HEK293T (cell line): ENCODE measurements at places on chromosomes 6 and 20.

DNA sequence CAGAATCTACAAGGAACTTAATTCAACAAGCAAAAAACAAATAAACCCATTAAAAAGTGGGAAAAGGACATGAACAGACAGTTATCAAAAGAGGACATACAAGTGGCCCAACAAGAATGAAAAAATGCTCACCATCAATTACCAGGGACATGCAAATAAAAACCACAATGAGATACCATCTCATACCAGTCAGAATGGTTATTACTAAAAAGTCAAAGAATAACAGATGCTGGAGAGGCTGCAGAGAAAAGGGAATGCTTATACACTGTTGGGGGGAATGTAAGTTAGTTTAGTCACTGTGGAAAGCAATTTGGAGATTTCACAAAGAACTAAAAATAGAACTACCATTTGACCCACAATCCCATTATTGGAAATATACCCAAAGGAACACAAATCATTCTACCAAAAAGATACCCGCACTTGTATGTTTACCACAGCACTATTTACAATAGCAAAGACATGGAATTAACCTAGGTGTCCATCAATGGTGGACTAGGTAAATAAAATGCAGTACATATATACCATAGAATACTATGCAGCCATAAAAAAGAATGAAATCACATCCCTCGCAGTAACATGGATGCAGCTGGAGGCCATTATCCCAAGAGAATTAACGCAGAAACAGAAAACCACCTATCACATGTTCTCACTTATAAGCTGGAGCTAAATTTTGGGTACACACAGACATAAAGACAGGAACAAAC, 48.4 kb downstream of the RNGTT start:
- DNase-seq, result no peak

GRCh38 chr6:36692861-36693702, 4.5 kb upstream of the RAB44 start:
- DNase-seq, result no peak

DNA sequence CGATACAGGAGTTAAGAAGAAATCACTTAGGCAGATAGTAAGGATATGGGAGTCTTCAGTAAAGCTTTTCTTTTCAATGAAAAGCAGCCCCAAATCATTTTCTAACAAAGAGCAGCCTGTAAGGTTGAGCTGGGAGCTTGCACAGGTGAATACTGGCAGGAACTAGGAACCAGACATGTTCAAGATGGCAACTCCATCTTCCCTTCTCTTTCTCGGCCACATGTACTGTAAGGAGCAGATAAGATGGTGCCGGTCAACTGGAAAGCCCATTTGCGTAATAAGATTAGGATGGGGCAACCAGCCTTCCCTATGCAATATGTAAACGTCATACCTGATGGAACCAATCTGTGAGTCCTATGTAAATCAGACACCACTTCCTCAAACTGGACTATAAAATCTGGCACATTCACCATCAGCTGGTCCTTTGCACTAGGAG, 46.2 kb upstream of the RNGTT start:
- no peak for DNase-seq

GRCh38 chr6:136641873-136642465, 91.7 kb upstream of the MAP7 start:
- no peak for DNase-seq

DNA sequence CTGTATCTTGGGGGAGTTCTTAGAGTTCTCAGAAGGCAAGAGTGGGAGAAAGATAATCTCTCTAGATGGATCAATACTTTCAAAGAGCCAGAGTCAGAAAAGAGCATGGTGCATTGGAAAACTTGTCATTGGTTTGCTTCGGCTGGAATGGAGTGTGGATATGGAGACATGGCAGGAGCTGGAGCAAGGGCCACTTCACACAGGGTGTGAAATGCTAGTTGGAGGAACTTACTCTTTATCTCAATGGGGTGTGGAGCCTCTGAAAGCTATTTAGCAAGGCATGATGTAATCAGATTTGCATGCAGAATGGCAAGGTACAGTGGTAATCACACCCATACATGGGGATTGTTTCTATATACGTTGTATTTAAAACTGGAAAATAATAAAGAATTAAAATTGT, 31.5 kb upstream of the PAQR8 start:
- DNase-seq, result no peak

- DNase-seq, result no peak
Observed at GRCh38 chr6:169328112-169328801, 74.6 kb upstream of the THBS2 start.

DNA sequence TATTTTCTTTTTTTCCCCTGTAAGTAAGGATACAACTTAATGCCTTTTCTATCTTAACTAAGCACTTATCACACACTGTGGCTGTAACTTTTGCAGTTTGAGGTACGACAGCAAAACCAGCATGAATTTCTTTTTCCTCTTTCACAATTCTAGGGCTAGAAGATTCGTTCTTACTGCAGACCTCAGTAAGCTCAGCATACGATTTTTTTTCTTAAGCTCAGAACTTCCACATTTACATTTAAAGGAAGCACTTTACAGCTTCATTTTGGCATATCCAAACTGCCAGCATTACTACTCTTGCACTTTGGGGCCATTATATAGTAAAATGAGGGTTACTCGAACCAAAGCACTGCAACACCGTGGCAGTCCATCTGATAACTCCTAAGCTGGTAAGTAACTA, 889 bp upstream of the CHMP4B start:
- DNase-seq, result no peak

DNA sequence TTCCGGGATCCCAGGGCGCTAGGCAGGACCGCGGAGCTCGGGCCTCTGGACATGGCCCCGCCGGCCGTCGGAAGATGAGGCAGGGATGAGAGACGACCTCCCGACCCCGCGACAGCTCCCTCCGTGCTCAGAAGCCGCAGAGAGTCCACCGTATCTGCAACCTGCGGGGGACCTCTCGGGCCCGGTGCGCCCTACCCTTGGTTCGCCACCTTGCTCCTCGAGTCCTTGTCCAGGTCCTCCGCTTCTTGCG, 301 bp downstream of the PPP1R3D start:
- DNase-seq, result peak; percentile 19

- DNase-seq, result no peak
Observed at GRCh38 chr6:28235912-28236452, 10.9 kb downstream of the ZSCAN9 start.

GRCh38 chr20:2217857-2218539, 77.8 kb upstream of the TGM3 start:
- no peak for DNase-seq

- peak; percentile 67 for DNase-seq
Observed at GRCh38 chr6:28218312-28219248, 6.5 kb upstream of the ZSCAN9 start.

GRCh38 chr6:132998418-132998817, 184.0 kb downstream of the RPS12 start:
- no peak for DNase-seq

DNA sequence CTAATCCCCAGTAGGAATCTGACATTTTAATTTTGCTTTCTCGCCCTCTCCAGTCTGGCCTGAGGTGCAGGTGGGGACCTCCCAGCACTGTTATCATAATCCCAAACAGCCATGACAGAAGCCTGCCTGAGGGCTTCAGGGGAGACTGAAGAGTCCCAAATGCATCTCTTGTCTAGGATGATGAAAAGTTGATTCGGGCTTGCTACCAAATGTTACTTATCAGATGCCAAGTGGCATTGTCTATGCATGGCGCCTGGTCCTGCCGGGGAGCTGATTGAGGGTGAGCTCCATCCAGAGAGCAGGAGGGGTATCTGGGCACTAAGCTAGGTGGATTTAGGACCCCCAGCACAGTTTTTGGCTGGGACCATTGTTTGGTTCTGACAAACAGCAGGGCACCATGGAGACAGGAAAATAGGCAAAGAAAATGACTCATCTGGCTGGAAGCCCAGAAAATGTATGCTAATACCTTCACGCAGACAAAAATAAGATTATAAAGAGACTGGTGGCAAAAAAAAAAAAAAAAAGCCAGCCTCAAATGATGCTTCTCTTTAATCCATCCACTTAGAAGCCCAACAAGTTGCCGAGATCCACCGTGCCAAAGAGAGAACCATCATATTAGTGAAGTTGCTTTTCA, 513.7 kb upstream of the SULF2 start:
- DNase-seq, result no peak

GRCh38 chr6:106206905-106207304, 118.7 kb downstream of the ATG5 start:
- no peak for DNase-seq

DNA sequence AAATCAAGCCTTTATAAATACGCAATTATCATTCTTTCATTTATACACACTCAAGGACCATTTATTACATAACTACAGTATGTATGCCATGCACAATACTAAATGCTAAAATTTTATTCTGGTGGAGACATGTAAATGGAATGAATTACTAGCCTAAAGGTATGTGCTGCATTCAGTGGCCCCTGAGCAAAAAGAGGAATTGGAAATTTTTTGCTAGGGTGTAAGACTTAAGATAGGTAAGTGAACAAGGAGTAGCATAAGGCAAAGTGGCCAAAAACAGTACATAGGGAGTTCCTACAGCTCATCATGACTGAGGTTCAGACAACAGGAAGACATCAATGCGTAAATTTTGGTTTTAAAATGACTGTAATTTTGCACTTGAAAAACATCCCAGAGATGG, 2.3 kb upstream of the MTFR2 start:
- no peak for DNase-seq

- no peak for DNase-seq
Observed at GRCh38 chr6:105892577-105893262, 193.4 kb upstream of the PRDM1 start.

DNA sequence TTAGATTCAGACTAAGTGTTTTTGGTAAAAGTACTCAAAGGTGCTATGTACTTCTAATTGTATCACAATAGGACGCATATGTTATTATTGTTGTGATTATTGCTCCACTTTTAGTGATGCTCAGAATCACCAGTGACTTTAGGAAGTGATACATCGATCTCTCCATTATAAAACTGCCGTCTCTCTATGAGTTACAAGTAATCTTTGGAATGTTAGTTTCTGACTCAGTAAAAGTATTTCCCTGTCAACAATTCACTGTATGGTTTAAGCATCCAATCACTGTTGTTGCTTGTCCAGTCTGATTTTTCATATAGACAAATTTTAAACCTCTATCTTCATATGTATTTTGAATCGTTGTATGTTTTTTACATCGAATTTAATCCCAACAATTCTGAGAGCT, 9.4 kb downstream of the DCBLD1 start:
- DNase-seq, result no peak

DNA sequence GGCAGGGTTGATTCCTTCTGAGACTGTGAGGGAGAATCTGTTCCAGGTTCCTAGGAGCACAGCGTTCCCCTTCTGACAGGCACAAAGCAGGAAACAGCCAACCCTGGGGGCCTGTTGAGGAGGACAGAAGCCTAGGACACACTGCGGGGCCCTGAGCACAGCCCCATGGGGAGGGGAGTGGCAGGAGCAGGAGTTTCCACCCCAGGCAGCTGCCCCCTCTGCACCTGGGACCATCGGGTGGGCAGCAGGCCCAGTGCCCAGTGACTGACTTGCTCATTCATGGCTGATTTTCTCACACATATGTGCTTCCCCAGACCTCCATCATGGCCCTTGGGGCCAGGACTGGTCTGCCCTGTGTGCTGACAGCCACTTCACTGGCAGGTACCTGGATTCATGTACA, 6.2 kb upstream of the SLC22A1 start:
- DNase-seq, result no peak

DNA sequence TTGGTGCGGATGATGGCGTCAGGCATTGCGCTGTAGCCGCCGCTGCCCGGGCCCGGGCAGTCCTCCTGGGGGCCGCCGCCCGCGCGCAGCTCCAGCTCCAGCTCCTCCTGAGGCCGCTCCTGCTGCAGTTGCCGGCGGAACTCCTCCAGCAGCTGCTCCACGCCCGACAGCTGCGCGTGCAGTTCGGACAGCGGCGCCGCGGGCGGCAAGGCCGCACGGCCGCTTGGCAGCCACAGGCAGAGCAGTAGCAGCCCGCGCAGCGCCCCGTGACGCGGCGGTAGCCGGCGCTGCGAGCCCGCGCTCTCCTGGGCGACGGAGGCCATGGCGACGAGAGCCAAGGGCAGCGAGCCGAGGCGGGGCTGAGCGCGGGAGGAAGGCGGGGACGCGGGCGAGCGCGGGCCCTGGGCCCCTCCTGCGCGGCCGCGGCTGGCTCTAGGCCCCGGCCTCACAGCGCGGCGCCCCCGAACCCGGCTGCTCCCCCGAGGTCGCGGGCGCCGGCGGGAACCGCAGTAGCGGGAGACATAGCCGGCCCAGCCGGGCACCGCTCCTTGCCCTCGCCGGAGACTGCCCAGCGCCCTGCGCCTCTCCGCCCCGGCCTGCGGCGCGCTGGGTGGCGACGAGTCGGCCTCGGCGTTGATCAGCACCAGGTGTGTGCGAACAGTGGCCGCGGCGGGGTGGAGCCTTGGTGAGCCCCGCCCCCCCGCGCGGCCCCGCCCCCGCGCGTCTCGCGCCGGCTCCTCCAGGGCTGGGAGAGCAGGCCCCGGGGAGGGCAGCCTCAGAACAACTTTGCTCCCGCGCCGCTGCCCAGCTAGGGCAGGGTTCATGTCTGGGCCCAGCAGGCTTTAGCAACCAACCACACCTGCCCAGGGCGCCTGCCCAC, at the start of gene LRP11:
Gene LRP11 (minus strand): TSS at position 662 of the 880 bp plus-strand sequence. CDS start 339 bp downstream, at position 323.
- DNase-seq, result peak; percentile 96

DNA sequence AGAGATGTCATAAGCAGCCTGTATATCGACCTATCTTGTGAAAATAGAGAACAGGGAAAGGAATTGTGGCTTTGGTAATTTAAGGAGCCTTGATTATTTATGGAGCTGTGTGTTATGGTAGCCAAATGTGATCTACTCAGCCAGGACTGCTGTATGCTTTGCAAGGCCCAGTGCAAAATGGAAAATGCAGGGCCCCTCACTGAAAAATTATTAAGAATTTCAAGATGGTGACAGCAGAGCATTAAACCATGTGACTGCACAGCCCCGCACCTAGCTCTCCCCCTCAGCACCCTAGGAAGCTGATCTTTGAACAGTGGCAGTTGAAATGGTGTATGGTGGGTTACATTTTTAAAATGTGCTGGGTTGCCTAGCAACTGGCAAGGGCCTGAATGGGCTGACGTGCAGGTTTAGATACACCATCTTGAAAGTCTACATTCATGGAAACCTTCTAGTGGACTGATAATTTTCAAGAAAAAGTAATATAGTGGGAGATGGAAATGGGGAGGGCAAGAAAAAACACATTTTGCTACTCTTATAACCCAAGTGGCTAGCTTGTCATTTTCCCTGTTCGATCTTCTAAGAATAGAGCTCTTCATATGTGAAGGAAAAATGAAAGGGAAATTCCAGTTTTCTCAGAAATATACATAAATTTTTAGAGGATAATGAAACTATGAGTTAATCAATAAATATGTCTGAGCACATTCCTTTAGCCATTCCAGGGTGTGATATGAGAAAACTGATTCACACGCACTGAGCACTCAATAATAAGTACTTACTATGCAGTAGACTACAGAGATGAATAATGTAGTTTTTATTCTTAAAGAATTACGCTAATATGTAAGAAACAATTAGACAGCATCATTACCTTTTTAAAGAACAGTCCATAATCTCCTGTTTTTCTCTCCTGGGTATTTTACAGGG, 208.0 kb downstream of the ARHGAP18 start:
- DNase-seq, result no peak

DNA sequence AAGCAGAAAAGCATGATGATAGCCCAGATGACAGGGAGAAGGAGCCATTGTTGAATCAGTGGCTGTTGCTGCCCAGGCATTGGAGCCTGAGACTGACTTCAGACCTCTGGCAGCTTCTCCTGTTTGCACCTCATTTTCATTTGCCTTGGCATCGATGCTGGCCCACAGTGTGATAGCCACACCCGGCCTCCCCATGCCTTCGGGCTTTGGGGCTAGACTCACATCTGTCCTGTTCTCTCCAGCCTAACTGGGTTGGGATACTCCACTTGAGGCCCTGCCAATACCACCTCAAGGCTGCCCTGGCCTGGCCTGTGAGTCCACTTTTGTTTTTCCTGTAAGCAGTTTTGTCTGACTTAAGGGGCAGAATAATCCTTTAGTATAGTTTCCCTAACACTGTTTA, 140.4 kb downstream of the UST start:
- DNase-seq, result no peak
